ENCODE measurements at places on chromosomes 2 and 18. TPM values are rescaled to one million over a fixed set of nuclear protein-coding genes. Genes with fewer than 3 reads are reported as not detected.

GRCh38 chr2:65026704-65027464, 29.3 kb upstream of the CEP68 start:
- no peak for DNase-seq

DNA sequence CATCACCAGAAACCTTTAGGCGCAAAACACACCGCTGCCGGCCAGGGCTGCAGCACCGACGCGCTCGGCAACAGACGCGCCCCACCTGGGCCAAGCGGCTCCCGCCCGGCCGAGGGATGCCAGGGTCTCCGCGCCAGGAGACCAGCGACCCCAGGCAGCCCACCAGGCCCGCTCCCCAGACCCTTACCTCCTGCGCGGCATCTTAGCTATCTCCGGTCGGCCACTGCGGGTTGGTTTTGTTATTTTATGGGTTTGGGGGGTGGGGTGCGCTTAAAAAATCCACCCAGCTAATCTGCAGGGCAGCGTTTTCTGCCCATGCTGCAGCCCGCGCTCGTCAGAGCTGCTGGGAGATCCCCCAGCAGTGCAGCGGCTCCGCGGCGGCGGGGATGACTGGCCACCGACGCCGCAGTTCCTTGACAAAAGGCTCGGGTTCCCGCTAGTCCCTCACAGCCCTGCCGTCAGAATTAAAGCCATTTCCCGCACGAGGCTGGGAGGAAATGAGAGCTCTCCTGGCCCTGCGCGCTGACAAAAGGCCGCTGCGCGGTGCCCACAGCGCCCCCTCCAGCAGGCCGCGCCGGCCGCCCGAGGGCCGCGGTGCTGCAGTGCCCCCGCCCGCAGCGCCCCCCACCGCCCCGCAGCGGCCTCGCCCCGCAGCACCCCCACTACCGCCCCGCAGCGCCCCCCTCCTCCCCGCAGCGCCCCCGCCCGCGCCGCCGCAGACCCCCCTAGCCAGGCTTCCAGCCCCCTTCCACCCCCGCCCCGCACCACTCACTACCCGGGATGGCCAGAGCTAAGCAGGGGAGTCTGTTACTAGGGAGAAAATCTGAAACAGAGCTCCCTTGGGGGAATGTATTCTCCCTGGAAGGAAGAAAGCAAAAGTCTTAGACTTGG, at the start of gene ADD2:
Gene ADD2 (minus strand): TSS at position 502 of the 891 bp plus-strand sequence. CDS start 61,792 bp downstream, outside the sequence.
- peak; percentile 65 for DNase-seq

- DNase-seq: no peak
Measured at GRCh38 chr2:118981632-118982031, 39.6 kb downstream of the MARCO start.

DNA sequence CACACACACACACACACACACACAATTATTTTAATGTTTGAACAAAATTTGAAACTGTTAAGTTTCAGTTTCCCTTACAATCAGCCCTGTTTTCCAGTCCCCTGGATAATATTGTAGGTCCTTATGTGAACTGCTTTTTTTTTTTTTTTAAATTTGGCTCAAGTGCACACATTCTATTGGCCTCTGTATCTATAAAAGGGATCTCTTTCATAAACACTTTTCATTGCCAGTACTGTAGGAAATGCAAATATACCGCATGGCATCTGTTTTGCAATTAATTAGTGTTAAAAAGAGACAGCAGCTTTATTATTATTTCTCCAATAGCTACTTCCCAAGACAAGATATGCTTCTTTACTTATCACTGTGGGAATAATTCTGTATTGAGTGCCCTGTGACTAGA, 738.7 kb downstream of the EPHA4 start:
- no peak for DNase-seq

GRCh38 chr2:2717406-2717805, 386.3 kb upstream of the MYT1L start:
- DNase-seq: no peak

FIGN gene
- not detected for total RNA-seq

SNTG2 gene
- 1.6 TPM for total RNA-seq

CCBE1 gene
- total RNA-seq: not detected

LHCGR gene
- not detected for total RNA-seq
